ENCODE measurements at places on chromosomes 1 and 21.

- no peak for DNase-seq
These were observed 9.3 kb upstream of the ST6GALNAC5 start for GRCh38 chr1:76857973-76858372.

DNA sequence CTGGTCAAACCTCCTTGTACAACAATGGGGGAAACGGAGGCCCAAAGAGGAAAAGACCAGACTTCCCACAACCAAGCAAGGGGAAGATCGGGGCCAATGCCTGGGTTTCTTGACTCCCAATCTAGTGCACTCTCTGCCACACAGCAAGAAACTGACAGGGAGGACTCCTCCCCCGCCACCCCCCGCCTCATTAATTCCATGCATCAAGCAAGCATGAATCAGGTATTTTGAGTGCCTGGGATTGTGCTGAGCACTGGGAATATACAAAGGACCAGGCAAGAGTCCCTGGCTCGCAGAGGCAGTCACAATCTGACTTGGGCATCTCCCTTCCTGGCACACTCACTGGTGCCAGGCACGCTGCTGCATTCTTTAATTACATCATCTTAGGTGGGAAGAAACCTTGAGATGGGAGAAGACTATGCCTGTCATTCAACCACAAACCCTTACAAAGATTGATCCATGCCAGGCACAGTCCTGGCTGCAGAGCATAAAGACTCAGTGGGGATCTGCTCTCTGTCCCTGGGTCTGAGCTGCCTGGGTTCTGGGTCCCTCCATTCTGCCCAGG is 4.4 kb upstream of the KCNC4 start:
- DNase-seq, result no peak

- no peak for DNase-seq
These were observed 93.9 kb upstream of the PRMT6 start for GRCh38 chr1:106962591-106962990.

DNA sequence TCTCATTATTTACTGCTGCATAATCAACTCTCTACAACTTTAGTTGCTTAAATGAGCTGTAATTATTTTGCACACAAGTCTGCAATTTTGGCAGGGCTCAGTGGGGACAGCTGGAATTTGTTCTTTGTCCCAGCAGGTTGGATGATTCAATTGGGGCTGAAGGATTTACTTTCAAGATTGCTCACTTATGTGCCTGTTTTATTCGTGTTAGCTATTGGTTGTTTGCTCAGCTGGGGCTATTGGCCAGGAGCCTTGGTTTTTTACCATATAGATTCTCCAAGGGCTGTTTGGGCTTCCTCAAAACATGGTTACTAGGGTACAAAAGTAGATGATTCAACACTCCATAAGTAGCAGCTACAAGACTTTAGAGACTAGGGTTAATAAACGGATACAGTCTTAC is 13.4 kb downstream of the OR10R2 start:
- no peak for DNase-seq

GRCh38 chr1:210899676-210900075 is 234.3 kb downstream of the KCNH1 start:
- no peak for DNase-seq

DNA sequence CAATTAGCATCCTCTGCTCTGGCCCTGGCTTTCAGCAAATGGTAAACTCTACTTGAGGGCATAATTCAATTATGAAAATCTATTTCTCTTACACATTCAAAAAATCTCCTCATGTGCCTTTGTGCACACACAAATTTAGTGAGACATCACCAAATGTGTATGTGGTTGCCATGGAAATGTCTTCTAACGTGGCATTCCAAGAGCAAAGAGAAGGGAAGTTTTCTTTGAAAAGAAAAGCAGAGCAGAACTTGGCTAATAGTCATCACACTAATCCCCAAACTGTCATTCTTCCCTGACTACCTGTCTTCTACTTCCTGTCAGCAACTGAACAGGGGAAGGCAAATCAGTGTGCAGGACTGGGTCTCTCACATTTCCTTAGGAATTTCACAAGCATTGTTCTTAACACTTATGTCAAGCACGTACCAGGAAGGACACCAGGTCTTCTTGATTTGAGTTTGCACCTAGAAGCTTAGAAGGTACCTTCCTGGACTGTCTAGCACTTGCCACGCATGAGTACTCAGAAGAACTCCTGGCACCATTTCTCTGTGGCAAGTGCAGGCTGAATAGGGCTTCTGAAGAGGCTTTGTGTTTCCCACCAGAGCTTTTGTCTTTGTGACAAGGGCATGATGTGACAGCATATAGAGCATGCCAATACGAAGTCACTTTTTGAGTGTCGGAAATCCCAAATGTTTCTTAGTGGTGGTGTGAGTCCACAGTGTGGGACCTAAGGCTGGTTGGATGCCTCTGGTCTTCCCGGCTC is 32.3 kb downstream of the MAN1C1 start:
- DNase-seq, result no peak

DNA sequence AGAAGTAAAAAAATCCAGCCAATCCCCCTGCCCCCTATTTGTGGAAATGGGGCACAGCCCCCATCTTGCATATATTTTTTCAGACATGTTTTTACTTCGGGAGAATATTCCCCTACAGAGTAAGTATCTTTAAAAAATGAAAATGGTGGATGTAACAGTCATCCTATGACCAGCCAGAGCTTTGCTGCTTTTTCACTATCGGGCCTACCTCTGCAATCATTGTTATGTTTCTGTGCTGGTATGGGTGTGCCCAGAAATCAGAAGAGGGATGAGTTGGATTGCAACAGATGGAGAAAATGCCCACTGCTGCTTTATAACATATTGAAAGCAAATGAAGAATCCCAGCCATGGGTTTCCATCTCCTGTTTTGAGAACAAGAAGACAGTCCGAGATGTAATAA is 2.9 kb downstream of the CD247 start:
- no peak for DNase-seq

DNA sequence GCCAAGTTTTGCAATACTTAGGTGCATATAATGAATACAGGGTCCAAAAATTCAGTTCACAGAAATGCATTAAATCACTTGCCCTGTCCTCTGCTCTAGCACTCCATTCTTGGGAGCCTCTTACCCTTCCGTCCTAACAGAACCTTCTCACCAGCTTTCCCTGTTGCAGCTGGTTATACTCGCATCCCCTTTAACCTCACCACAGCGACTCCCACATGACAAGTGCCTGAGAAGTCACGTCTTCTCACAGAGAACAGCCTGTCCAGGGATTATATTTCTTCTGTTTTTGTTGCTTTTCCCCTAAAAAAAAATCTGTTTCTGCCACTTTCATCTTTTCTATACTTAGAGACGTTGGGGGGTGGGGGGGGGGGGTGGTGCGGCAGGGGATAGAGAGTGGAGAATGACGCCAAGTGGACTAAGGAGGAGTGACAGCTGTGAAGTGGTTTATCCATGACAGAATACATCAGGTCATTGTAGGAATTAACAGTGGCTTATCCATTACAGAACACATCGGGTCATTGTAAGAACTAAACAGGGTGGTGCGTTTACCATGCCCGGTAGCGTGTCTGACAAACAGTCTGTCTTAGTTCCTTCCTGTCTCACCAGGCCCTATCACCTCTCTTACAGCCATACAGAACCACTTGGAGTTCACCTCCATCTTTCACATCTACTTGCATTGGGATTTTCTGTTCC is 117.6 kb downstream of the UBE2U start:
- no peak for DNase-seq

DNA sequence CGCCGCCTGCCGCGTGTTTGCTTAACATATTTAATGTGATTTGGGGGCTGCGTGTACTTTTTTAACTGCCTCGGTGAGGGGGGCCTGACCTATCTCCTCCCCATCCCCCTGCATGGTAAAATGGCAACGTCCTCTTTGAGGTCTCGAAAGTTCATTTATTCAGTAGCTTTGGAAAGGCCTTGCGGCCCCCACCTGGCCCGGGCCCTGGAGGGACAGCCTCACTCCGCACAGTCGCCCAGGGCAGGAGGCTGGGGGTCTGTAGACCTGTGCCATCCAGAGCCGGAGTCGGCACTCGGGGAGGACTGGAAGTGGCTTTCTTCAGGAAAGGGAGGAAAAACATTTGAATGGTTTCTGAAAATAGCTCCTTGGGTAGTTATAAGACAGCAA is 38.0 kb upstream of the ACTRT2 start:
- DNase-seq, result no peak

- DNase-seq, result no peak
These were observed 255.1 kb upstream of the FGGY start for GRCh38 chr1:59041646-59042277.

Measured in 8988T (cell line).